Stimulated activated CD4-positive, alpha-beta T cell treated with anti-CD3 and anti-CD28 coated beads, Interleukin-4, amount 100 ng/mL, for 1 hour (primary cell): ENCODE measurements at places on chromosomes 2 and 18.

DNA sequence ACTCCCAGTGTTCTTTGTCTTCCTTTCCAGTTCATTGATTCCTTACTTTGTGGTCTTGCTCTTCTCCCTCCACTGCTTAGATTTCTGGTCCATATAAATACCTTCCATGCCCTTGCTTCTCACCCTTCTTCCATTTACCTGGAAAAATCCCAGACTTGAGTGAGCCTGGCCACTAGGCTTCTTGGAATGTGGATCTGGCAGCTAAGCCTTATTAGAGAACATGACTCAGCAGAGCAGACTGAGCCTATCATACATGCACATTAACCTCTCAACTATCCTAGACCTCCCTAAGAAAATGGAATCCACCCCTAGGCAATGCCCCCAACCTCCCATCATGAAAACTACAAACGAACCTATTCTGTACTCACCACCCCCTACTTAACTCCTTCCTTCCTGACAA is 127.7 kb downstream of the RHBDD1 start:
- DNase-seq, result no peak

DNA sequence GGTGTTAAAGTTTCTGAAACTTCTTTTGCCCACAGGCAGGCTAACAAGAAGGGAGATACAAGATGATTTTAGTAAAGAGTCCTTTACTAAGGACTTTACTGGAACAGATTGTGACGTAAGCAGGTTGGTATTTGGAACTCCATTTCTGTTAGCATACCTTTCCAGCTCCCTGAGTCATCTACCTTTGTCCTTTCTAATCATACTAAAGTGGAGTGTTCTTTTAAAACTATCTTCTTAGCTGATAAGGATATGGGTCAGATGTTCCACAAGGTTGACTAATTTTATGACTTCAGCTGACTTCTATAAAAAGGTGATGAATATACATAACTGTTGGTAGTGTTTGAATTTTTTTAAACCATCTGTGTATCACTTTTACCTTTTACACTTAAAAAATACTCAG is 21.1 kb downstream of the UGP2 start:
- DNase-seq, result no peak

DNA sequence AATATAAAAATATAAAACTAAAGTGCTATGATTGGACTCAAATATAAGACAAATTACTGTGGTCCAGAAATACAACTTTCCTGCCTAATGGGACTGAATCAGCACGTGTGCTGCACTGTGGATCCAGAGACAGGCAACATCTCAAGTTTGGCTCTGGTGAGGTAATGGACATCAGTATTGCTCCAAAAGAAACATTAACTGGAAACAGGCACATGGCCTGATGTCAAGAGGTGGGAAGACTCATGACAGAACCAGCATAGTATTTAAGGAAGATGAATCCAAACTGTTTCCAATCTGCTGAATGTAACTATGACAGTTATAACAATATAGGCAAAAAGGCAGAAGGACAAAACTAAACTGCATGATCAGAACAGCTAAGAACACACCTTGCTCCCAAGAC is 354.6 kb downstream of the FSIP2 start:
- DNase-seq, result no peak

DNA sequence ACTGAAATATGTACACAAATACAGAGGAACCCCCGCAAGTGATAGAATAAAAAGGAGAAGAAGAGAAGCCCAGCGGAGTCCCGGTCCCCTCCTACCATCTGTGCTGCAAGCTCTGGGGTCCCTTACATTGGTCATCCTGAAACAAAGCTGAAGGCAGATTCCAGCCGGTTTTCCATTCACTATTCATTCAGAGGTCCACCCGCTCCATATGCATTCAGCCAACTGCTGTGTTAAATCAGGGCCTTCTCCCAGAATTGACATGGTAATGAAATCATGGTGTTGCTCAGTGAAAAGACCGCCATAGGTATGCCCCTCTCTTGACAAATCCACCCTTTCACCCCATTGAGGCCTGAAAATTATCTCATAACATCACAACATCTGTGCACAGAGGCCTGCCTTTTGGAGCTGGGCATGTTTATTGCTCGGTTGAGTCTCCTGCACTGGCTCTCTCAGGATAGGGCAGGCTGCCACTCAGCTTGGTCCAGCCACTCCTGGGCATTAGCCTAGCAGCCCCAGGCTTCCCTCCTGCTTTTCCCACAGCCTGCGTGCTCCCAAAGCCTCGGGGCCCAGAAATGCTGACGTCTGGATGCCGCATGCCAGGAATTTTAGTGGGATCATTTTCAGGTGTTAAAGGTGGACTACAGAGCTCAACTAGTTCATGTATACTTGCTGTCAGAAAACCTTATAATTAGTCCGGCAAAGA is 39.3 kb upstream of the ID2 start:
- no peak for DNase-seq

- no peak for DNase-seq
Observed at GRCh38 chr18:22223254-22223964, 54.0 kb downstream of the GATA6 start.

GRCh38 chr2:10454505-10454904 is 6.4 kb upstream of the ODC1 start:
- DNase-seq, result no peak

GRCh38 chr2:73063472-73063871 is 8.0 kb downstream of the SFXN5 start:
- DNase-seq, result no peak

DNA sequence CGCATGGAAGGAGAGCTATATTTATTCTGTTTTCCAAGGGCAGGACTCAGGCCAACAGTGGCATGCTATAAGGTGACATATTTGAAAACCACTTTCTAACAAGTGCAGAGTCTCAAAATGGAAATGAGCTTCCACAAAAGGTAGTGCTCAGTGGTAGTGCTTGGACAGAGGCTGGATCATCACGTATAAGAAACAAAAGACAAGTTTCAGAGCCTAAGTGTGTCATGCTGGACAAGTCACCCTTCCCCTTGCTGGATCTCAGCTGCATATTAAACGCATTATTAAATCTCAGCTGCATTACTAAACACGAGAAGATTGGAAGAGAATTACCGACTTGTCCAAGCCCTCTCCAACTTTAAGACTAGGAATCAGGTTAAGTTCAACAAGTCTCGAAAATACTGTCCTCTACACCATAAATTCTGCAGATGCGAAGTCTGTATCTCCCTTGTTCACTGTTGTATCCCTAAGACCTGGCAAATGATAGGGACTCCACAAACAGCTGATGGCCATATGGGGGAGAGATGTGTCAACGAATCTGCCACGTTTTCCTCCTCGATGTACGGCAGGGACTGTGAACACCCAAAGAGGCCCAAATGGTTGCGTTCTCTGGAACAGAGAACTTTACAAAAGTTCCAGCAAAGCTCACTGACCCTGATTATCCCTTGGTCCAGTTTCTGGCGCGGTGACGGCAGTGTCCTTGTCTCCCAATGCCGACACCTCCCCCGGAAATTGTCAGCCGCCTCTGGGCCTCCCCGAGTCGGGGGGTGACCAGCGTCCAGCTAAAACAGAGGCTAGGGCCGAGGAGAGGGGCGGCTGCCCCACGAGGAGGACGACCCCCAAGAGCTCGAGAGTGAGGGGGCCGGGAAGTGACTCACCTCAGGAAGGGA is 611 bp downstream of the NOL10 start:
- DNase-seq, result no peak

GRCh38 chr2:2083113-2083758 is 247.8 kb downstream of the MYT1L start:
- no peak for DNase-seq

GRCh38 chr2:79936715-79937114 is 367.8 kb downstream of the LRRTM1 start:
- no peak for DNase-seq

DNA sequence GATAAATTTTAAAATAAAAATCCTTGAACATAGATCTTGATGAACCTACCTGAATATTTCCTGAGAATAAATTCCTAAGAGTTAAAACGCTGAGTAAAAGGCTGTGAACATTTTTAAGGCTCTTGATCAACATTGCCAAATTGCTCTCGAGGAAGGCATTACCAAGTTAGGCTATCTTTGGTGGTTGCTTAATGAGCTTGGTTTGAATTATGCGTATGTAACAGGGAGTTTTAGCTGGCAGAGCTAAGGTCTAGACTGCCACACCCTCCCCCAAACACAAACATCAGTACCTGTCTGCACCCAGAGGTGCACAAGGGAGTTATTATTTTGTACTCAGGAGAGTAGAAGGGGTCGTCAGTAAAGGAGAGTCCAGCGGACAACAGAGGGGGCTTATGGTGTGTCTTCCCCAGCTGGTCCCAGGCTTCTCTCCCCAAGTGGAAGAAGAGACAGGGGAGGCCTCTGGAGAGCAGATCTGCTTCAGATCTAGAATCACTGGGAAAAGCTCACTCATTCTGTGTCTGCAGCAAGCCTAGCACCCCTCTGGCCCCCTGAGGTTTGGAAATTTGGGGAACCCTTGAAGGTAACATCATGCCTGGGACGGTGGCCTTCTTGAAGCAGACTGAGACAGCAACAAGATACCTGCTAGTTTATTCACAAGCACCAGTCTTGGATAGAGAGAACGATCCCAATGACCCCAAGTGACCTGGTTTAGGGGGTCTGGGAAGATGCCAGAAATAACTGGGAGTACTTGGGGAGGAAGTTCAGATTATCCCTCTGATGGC is 197.2 kb upstream of the ID2 start:
- DNase-seq, result no peak

GRCh38 chr2:202065876-202066275 is 7.2 kb upstream of the KIAA2012 start:
- DNase-seq, result no peak

DNA sequence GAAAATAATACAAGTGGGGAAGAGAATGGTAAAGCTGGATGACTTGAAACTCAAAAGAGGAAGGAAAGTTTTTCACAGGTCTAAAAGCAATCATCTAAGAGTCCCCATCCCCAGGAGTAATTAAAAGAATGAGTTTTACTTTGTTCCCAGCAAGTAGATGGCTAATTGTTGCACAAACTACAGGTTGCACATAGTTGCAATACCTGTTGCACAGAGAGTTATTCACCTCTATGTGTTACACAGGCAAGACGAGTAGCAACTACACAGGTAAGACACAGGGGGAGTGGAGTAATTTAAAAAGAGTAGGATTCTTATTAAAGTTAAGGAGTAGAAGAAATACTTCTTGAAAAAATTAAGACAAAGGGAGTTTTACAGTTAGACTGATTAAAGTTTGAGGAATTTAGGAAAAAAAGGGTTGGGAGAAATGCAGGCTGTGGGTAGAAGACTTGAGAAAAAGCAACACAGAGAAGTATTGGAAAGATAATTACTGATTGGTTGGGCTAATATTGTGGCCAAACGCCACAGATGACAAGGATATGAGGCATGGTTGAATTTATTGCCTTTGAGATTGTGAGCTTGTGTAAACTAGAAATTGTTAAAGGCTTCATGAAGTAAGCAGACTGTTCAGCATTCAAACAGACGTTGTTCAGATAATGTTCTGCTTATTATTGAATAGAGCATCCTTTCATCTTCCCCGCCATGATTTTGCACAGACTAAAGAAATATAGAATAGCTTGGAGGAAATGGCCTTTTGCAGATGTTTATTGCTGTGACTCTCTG is 699.3 kb downstream of the NR4A2 start:
- DNase-seq, result no peak

- DNase-seq, result no peak
Observed at GRCh38 chr2:112483042-112483473, 1.1 kb downstream of the TTL start.

- no peak for DNase-seq
Observed at GRCh38 chr2:41791523-41791922, 256.3 kb upstream of the PKDCC start.

DNA sequence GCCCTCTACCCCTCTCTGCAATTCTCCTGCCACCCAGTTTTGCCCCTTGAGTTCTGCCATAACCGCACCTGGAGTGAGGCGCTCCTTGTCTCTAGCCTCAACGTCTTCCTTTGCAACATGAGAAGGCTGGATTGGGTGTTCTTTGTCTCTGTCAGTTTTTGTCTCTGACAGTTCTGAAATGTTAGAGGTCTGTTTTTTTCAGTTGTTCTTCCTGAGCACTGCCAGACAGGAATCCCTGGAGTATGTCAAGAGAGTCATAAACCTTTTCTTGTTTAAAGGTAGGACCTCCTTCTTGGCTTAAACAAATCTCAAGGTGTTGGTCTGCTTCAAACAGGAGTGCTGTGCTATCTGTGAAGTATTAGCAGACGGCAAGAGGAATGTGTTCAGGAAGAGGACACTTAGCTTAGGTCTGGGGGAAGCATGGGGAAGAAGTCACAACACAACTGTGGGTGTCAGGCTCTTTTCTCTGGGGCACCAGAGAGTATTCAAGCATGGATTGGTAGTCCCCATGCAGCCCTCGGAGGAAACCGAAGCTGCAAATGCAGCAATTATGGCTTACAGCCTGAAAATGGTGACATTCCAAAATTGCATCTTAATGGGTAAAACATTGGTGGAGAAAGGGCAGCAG is 32.3 kb downstream of the AFF3 start:
- DNase-seq, result no peak

- DNase-seq, result no peak
Observed at GRCh38 chr2:37892436-37893114, 32.5 kb upstream of the RMDN2 start.

DNA sequence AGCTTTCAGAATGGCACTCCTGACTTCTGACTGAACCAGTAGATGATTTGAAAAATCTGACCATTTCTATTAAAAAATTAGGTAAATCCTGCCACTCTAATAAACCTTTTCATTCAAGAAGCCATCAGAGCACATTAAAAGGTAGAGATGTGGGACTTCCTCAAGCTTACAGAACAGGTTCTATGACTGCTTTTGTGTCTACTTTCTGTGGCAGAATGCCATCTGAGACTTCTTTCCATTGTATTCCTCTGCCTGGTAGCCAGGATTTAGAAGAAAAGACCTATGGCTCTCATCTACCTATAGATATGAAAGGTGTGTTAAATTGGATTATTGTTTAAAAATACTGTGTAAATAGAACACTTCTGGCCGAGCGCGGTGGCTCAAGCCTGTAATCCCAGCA is 99.9 kb upstream of the NABP1 start:
- DNase-seq, result no peak

DNA sequence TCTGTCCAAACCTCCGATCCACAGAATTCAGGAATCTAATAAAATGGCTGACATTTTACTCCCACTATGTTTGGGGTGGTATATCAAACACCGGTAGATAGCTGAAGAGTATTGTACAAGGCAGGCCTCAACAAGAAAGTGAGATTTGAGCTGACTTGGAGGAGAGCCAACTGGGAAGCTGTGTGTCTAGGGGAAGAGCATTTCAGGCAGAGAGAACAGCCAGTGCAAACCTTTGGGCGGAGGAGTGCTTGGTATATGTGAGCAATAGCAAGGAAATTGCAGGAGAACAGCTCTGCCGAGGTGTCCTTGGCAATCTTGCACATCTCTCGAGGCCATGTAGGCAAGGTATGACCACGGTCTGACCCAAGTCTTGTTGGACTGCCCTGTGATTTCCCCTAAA is 1.8 kb upstream of the MERTK start:
- DNase-seq, result no peak

DNA sequence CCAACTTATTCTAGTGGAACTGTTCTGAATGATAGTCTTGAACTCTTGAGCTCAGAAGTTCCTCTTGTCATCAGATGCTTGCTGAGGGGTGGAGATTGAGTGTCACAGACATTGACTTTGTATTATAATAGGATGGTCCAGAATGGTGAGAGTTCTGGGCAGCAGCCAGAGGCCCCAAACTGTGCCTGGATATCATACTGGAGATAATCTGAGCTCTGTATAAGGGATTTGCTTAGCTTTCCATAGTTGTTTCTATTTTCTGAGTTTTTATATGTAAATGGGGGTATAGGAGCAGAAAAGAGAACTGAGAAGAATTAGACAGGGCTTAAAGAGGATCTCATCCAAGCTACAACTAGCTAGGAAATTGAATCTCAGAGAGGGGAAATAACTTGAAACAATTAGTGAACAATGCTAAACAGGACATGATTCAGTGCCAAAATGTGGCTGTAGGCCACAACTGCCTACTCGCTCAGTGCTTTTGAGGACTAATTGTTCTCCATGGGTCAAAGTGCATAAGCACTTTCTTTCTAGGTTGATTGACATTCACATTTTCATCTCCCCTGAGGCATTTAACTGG is 10.1 kb upstream of the LCLAT1 start:
- DNase-seq, result no peak
